ENCODE measurements at places on chromosomes 5 and 9. TPM values are rescaled to one million over a fixed set of nuclear protein-coding genes. Genes with fewer than 3 reads are reported as not detected.

- H3K4me1 ChIP-seq, result no peaks in the 10 kb centered on the region
- no peak for DNase-seq
- no peaks in the 10 kb centered on the region for H3K27me3 ChIP-seq
- H3K27ac ChIP-seq, result no peak overlapping the region
- H3K4me3 ChIP-seq, result no peak overlapping the region
These were observed 226.0 kb upstream of the DMAC1 start for GRCh38 chr9:8025551-8025950.

The PRDM9 gene
- total RNA-seq, result not detected

GRCh38 chr9:123343443-123344191, 12.4 kb upstream of the CRB2 start:
- H3K27ac ChIP-seq, result no peak overlapping the region
- no peaks in the 10 kb centered on the region for H3K27me3 ChIP-seq
- DNase-seq, result no peak
- H3K4me3 ChIP-seq, result no peak overlapping the region
- H3K36me3 ChIP-seq, result no peaks in the 10 kb centered on the region

GRCh38 chr9:121929893-121930875, 162.9 kb downstream of the TTLL11 start:
- no peaks in the 10 kb centered on the region for H3K4me1 ChIP-seq
- DNase-seq, result peak; percentile 38
- no peaks in the 10 kb centered on the region for H3K27me3 ChIP-seq
- H3K36me3 ChIP-seq, result no peaks in the 10 kb centered on the region

The PCDHGC5 gene
- total RNA-seq, result 3.5 TPM

The TICAM2 gene
- 5.2 TPM for total RNA-seq

The CNTLN gene
- total RNA-seq, result 24.8 TPM

DNA sequence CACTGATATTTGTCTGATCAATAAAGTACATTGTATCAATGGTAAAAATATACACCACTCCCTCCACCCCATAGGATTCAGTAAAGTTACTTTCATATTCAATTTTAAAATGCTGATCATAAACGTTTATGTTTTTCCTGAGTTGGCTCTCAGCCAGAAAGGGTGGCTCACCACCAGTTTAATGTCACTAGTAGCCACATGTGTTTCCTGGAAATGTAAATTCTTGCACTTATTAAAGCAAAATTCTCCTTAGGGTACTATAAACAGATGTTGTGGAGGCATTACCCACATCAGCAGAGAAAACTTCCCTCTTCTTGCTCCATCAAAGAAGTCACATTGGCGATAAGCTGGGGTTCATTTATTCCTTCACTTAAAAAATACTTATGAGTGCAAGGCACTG, 210.3 kb downstream of the SREK1 start:
- no peak overlapping the region for H3K27ac ChIP-seq
- no peaks in the 10 kb centered on the region for H3K4me1 ChIP-seq
- H3K27me3 ChIP-seq, result no peaks in the 10 kb centered on the region
- H3K36me3 ChIP-seq, result no peaks in the 10 kb centered on the region

The TEK gene
- total RNA-seq, result 4.0 TPM

GRCh38 chr9:132372177-132373095, 17.6 kb upstream of the SETX start:
- no peak overlapping the region for H3K27ac ChIP-seq
- H3K4me3 ChIP-seq, result no peak overlapping the region
- H3K27me3 ChIP-seq, result no peaks in the 10 kb centered on the region
- no peaks in the 10 kb centered on the region for H3K36me3 ChIP-seq

The STKLD1 gene
- total RNA-seq, result 1.2 TPM

- no peak overlapping the region for H3K27ac ChIP-seq
- H3K4me1 ChIP-seq, result peaks cover 1% of the 10 kb centered on the region
- H3K27me3 ChIP-seq, result no peaks in the 10 kb centered on the region
- DNase-seq, result no peak
- no peaks in the 10 kb centered on the region for H3K36me3 ChIP-seq
These were observed 1798.4 kb upstream of the WWC1 start for GRCh38 chr5:166493040-166493439.

- no peaks in the 10 kb centered on the region for H3K27me3 ChIP-seq
- H3K4me1 ChIP-seq, result peaks cover 5% of the 10 kb centered on the region
- no peaks in the 10 kb centered on the region for H3K36me3 ChIP-seq
- H3K27ac ChIP-seq, result peak overlapping the region; percentile 11
These were observed 22.2 kb upstream of the MGAT1 start for GRCh38 chr5:180824630-180825476.

- H3K27ac ChIP-seq, result no peak overlapping the region
- no peak for DNase-seq
- H3K27me3 ChIP-seq, result no peaks in the 10 kb centered on the region
- no peak overlapping the region for H3K4me3 ChIP-seq
- H3K4me1 ChIP-seq, result no peaks in the 10 kb centered on the region
These were observed 229.1 kb upstream of the IL12B start for GRCh38 chr5:159559337-159559736.

The TERT gene
- total RNA-seq, result not detected

The TAF11L14 gene
- total RNA-seq, result not detected

The GPBP1 gene
- total RNA-seq, result 124 TPM

GRCh38 chr5:173972607-173972924, 16.4 kb upstream of the C5orf47 start:
- no peak for DNase-seq
- peak overlapping the region; percentile 41 for H3K4me3 ChIP-seq
- H3K27me3 ChIP-seq, result no peaks in the 10 kb centered on the region
- H3K36me3 ChIP-seq, result no peaks in the 10 kb centered on the region

The FOXI1 gene
- total RNA-seq, result not detected

GRCh38 chr5:178625679-178626483, 969 bp downstream of the CLK4 start:
- peaks cover 3% of the 10 kb centered on the region for H3K4me1 ChIP-seq
- H3K36me3 ChIP-seq, result no peaks in the 10 kb centered on the region
- H3K27me3 ChIP-seq, result no peaks in the 10 kb centered on the region
- peak overlapping the region; percentile 74 for H3K4me3 ChIP-seq
- no peak for DNase-seq

The SEMA4D gene
- 18.6 TPM for total RNA-seq

DNA sequence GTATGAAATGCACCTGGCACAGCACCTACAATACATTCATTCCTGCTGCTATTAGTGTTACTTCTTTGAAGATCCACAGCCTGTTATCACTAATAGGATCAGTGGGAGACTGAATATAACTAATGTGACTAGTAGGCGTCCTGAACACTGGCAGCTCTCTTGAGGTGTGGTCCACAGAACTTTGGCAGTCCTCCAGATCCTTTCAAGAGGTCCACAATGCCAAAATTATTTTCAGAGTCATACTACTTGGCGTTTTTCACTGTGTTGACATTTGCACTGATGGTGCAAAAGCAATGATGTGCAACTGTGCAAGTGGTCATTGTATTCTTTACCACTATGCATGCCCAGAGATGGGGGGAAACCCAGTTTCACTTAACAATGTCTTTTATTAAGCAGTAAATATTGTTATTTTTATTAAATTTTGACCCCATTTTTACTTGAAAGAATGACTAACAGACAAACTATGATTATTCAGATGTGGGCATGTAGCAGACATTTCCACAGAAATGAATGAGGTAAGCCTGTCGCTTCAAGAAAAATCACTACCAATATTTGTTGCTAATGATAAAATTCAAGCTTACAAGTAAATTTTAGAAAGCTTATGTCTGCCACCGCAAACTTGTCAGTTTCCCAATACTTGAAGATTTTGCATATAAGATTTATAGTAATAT, 48.9 kb downstream of the ADRB2 start:
- DNase-seq, result no peak
- no peaks in the 10 kb centered on the region for H3K4me1 ChIP-seq
- peaks cover 3% of the 10 kb centered on the region for H3K27me3 ChIP-seq
- H3K4me3 ChIP-seq, result no peak overlapping the region
- H3K36me3 ChIP-seq, result no peaks in the 10 kb centered on the region

The SPINK6 gene
- total RNA-seq, result not detected

DNA sequence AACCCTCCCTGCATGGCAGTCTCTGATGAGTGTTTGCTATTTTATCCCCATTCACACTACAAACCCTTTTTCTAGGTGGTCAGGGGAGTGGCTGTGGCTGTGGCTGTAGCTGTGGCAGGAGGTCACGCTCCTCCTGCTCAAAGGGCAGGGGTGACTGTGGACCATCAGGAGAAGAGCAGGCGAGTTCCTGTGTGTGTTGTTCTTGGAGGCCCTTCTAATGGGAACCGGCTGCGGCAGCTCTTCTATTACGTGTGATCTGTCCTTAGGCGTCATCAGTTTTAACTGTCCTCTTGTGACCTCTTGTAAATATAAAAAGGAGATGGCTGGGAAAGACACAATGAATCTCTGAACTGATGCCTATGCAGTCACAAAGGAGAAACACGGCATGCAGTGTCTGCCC, 65.1 kb downstream of the ANKH start:
- DNase-seq, result no peak
- no peaks in the 10 kb centered on the region for H3K4me1 ChIP-seq
- H3K27ac ChIP-seq, result no peak overlapping the region
- H3K4me3 ChIP-seq, result no peak overlapping the region
- no peaks in the 10 kb centered on the region for H3K27me3 ChIP-seq

The SLIT3 gene
- 106 TPM for total RNA-seq

DNA sequence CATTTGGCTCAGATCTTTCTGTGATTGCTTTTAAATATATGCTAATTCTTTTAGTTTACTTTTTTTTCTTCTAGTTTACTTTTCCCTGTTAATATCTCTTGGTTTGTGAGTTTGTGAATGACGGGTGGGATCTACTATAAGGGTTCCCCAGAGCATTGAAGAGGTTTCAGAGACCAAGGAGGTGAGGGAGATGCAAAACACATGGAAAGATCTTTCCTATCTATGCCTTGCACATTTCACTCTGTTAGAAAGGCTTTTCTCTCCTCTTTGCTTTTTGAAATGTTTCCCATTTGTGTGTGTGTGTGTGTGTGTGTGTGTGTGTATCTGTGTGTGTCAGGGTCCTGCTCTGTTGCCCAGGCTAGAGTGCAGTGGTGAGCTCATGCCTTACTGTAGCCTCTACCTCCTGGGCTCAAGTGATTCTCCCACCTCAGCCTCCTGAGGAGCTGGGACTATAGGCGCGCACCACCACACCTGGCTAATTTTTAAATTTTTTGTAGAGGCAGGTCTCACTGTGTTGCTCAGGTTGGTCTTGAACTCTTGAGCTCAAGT, 50.7 kb downstream of the CNTLN start:
- H3K27me3 ChIP-seq, result no peaks in the 10 kb centered on the region
- no peak overlapping the region for H3K27ac ChIP-seq
- H3K36me3 ChIP-seq, result no peaks in the 10 kb centered on the region
- peaks cover 1% of the 10 kb centered on the region for H3K4me1 ChIP-seq

DNA sequence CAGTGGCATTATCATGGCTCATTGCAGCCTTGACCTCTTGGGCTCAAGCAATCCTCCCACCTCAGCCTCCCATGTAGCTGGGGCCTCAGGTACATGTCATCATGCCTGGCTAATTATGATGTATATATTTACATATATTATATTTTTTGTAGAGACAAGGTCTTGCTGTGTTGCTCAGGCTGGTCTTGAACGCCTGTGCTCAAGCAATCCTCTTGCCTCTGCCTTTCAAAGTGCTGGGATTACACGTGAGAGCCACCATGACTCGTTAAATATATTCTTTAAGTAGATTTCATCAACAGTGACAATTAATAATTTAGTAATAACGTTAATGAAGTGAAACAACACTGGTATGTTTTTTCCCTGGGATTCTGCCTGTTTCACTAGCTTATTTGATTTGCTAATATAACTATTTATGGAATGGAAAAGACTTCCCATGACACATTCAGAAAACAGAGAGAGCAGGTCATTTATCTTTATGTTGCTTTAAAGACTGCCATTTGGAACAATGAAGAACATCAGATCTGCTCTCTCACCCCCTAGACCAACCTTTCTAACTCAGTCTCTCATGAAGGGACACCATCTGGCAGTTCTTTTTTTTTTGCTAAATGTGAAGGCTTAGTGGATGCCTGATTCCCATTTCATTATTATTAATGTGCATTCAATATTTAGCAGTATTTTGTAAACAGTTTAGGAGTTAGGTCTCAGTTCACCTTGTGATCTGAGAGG, 295.6 kb downstream of the KIF4B start:
- no peak overlapping the region for H3K27ac ChIP-seq
- no peaks in the 10 kb centered on the region for H3K36me3 ChIP-seq
- H3K4me3 ChIP-seq, result no peak overlapping the region
- DNase-seq, result no peak

GRCh38 chr9:91768507-91768906, 181.5 kb downstream of the ROR2 start:
- H3K4me1 ChIP-seq, result no peaks in the 10 kb centered on the region
- no peak overlapping the region for H3K27ac ChIP-seq
- no peaks in the 10 kb centered on the region for H3K36me3 ChIP-seq
- no peak for DNase-seq

The SMIM33 gene
- total RNA-seq, result not detected

GRCh38 chr5:149207831-149208230, 63.8 kb upstream of the AFAP1L1 start:
- no peaks in the 10 kb centered on the region for H3K36me3 ChIP-seq
- no peaks in the 10 kb centered on the region for H3K4me1 ChIP-seq
- H3K27ac ChIP-seq, result no peak overlapping the region
- DNase-seq, result no peak
- H3K4me3 ChIP-seq, result no peak overlapping the region

- H3K27ac ChIP-seq, result no peak overlapping the region
- H3K27me3 ChIP-seq, result no peaks in the 10 kb centered on the region
- no peak for DNase-seq
- no peaks in the 10 kb centered on the region for H3K36me3 ChIP-seq
These were observed 188.5 kb upstream of the SNX2 start for GRCh38 chr5:122586351-122586750.

- H3K27ac ChIP-seq, result no peak overlapping the region
- no peaks in the 10 kb centered on the region for H3K27me3 ChIP-seq
- no peak for DNase-seq
These were observed 35.9 kb downstream of the ANKRD31 start for GRCh38 chr5:75200776-75201175.

- H3K27me3 ChIP-seq, result no peaks in the 10 kb centered on the region
- H3K36me3 ChIP-seq, result no peaks in the 10 kb centered on the region
- no peak overlapping the region for H3K27ac ChIP-seq
These were observed 147.4 kb downstream of the TRIM36 start for GRCh38 chr5:115022303-115022702.

DNA sequence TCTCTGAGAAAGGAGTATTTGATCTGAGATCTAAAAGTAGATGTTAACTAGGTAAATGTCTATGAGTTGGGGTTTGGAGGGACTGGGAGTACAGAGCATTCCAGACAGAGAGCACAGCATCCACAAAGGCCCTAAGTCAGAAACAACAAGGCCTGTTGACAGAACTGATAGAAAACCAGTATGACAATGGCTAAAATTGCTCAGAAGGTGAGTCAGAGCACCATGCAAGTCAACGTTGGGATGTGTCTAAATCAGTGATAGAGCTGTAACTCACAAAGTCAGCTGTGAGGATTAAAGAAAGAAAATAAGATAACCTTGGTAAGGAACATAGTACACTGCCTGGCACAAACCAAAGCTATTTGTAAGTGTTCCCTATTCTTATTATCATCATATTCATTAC, 124.0 kb downstream of the CETN3 start:
- no peaks in the 10 kb centered on the region for H3K27me3 ChIP-seq
- no peak for DNase-seq
- H3K4me3 ChIP-seq, result no peak overlapping the region
- no peaks in the 10 kb centered on the region for H3K36me3 ChIP-seq
